Inflammatory macrophage treated with lipopolysaccharide for 1 hour (primary cell): ENCODE measurements at places on chromosomes 13 and 19.
A peak's percentile ranks its signal among the peaks of the same experiment; 100 is the strongest.

- DNase-seq = no peak
Measured at GRCh38 chr13:32642316-32642715, 56.1 kb downstream of the PDS5B start.

- no peak for DNase-seq
Measured at GRCh38 chr13:41382431-41382830, 71.4 kb downstream of the NAA16 start.

- peak; percentile 81 for DNase-seq
Measured at GRCh38 chr19:43738780-43739211, 16.0 kb downstream of the SMG9 start.

DNA sequence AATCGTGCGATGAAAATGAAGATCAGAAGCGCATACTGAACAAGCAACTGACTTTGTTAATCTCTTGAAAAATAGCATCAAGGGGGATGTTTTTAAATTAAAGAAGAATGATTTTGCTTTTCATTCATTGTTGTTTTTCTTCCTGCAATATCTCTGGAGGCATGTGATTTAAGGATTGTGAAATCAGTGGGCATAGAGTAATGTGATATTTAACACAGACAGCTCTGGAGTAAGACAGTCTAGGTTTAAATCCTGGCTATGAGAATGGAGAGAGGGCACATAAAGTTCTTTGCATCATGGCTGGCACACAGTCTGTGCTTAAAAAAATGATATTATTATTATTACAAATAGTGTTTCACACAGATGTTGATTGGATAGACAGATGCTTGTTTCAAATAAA lies 243.1 kb upstream of the NBEA start:
- DNase-seq = no peak

- no peak for DNase-seq
Measured at GRCh38 chr19:39297931-39298634, 1.9 kb downstream of the IFNL1 start.

DNA sequence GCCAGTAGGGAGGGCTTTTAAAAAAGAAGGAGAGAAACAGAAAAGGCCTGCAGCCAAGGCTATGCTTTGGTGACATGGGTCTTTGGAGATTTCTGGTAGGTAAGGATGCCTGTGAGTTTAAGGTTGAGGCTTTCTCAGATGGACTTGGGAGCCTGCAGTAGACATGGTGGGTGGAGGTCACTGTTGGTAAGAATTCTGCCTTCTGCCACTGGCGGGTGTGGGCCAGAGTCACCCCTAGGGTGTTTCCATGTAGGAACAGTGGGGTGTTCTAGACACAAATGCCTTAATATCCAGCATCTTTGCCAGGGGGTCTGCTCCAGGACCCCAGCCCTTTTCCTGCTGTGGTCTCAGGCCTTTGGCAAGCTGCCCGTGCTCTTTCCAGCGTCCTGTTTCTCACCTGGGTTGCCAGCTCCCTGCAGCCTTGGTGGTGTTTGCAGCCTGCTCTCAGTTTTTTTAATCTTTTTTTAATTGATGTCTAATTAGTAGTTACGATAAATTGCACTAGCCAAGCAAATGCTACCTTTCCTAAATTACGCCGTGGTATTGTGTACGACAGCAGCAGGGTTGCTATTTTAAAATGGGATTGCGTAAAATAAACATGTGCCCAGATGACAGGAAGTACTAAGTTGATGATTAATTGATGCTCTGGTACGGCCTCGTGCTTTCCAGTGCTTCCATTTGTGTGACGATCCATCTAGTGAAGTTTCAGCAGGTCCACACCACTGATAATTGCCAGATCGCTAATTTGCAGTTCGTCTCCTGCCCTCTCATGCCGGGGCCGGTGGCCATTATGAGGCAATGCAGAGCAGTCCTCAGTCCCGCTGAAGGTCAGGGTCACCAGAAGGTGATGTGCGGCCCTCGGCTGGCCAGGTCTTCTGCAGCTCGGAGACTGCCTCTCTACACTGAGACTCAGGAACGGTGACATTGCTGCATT lies 35.3 kb upstream of the NPAS1 start:
- DNase-seq = peak; percentile 76

DNA sequence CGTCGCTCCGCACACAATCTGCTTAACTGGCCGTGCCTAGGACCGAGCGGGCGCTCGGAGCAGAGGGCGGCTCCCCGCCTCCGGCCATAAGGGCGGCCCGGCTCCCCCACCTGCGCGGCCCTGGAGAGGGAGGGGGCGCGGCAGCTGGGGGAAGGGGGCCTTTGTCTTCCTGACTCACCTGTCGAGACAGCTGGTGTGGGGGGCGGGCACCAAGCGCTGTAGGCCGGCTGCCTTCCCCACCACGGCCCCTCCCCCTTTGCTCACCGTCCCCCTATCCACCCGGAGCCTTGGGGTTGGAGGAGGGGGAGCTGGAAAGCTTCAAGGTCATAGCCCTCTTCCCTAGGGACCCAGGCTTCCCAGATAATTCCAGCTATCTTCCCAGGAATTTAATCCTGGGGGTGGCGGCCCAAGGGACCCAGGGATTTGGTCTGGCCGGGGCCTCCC lies 1.2 kb downstream of the VASP start:
- no peak for DNase-seq

- no peak for DNase-seq
Measured at GRCh38 chr13:105952233-105952972, 583.1 kb downstream of the EFNB2 start.

GRCh38 chr19:2494447-2495129 lies 18.7 kb downstream of the GADD45B start:
- DNase-seq = peak; percentile 79

- no peak for DNase-seq
Measured at GRCh38 chr19:5824751-5825150, 14.8 kb downstream of the FUT6 start.

DNA sequence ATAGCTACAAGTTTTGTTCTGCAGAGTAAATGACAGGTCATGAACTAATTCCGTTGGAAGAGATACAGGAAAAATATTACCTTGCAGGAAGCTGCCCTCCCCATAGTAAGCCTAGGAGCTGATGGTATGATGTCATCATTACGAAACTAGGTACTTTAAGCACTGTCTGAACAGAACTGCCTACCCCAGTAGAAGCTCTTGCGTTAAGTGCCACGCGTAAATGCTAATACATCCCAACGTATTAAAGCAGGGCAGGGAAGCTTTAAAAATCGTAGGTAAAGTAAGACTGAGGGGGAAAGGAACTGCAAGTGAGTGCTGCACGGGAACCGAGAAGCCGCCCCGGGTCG lies 572 bp downstream of the UGGT2 start:
- peak; percentile 65 for DNase-seq

DNA sequence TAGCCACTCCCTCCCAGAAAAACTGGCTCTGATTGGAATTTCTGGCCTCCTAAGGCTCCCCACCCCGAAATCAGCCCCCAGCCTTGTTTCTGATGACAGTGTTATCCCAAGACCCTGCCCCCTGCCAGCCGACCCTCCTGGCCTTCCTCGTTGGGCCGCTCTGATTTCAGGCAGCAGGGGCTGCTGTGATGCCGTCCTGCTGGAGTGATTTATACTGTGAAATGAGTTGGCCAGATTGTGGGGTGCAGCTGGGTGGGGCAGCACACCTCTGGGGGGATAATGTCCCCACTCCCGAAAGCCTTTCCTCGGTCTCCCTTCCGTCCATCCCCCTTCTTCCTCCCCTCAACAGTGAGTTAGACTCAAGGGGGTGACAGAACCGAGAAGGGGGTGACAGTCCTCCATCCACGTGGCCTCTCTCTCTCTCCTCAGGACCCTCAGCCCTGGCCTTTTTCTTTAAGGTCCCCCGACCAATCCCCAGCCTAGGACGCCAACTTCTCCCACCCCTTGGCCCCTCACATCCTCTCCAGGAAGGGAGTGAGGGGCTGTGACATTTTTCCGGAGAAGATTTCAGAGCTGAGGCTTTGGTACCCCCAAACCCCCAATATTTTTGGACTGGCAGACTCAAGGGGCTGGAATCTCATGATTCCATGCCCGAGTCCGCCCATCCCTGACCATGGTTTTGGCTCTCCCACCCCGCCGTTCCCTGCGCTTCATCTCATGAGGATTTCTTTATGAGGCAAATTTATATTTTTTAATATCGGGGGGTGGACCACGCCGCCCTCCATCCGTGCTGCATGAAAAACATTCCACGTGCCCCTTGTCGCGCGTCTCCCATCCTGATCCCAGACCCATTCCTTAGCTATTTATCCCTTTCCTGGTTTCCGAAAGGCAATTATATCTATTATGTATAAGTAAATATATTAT lies 6.1 kb downstream of the FOSB start:
- no peak for DNase-seq

DNA sequence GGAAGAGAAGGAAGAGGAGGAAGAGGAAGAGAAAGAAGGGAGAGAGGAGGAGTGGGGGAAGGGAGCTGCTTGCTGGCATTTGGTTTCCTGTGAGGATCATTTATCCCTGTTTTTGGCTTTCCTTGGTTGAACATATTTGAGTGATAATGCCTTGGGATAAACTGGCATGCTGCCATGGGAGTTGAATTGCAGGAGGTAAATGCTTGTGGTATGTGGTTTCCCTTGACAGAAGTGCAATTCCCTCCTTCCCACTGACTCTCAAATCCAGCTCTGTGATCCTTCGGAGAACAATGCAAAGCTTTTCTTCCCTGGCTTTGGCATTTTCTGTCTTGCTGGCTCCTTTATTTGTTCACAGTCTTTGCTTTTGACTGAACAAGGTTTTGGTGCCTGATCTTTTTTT lies 27.2 kb upstream of the CBY2 start:
- no peak for DNase-seq

DNA sequence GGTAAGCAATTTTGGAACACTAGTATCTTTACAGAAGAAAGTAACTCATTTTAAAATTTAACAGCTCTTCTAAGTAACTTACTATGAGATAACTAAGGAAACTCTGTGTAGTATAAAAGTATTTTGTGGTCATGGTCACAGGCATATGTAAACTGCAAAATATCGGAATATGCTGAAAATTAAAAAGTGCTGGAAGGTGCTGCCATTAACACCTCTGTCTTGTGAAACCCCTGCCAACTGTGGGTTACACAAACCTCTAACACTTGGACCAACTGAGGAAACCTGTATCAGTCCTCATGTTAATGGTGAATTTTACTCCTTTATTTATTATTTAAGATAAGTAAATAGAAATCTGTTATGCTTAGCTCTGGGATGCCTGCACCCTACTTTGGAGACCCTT lies 206.7 kb downstream of the LACC1 start:
- no peak for DNase-seq

DNA sequence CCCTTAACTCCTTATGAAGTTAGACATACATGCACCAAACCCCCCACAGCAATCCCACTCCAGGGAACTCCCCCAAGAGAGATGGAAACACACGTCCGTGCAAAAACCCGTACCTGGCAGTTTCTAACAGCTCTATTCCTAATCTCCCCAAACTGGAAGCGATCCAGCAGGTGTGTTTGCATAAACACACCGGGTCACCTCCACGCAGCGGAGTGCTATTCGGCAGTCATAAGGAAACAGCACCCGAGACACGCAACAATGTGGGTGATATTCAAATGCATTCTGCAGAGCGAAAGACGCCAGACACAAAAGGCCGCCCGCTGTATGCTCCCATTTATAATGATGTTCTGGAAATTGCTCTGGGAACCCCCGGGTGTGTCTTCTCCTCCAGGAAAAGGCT lies 6.8 kb upstream of the ZNRF4 start:
- no peak for DNase-seq
